ENCODE measurements at places on chromosomes 16 and 17. TPM values are rescaled to one million over a fixed set of nuclear protein-coding genes. Genes with fewer than 3 reads are reported as not detected.

DNA sequence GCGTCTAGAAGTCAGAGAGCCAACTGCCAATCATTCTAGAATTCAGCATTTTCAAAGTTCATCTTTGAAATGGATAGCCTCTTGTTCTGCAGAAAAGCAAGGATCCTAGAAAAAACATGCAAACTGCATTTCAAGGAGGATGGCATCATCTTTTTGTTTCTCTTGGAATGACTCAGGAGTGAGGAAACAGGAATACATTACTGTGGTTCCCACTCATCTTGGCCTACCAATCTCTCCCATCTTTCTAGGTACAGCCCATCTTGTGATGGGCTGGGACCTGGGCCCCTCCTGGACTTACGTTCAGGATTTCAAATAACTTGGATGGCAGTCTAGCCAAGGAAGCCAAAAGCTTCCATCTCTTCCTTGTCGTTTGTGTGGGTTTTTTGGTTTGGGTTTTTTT lies 363.4 kb downstream of the CDH13 start:
- H3K36me3 ChIP-seq = no peaks in the 10 kb centered on the region
- no peaks in the 10 kb centered on the region for H3K4me1 ChIP-seq
- no peak for DNase-seq
- H3K27ac ChIP-seq = no peak overlapping the region
- no peaks in the 10 kb centered on the region for H3K27me3 ChIP-seq
- no peak overlapping the region for H3K4me3 ChIP-seq

DNA sequence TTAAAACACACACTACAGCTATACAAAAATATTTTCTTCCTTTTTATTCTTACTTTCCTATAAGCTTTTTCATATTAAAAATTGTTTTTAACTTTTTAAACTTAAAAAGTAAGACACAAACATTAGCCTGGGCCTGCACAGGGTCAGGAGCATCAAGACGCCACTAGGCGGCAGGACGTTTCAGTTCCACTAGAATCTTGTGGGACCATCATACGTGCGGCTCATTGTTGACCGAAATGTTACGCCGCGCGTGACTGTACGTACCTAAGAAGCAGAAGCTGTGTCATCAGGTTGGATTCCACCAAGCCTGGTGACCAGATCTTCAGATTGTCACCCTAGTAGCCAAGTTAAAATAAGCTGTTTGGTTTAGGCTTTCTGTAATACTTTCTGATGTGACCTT lies 47.1 kb downstream of the USP10 start:
- peaks cover 40% of the 10 kb centered on the region for H3K4me1 ChIP-seq
- no peak for DNase-seq
- no peak overlapping the region for H3K4me3 ChIP-seq
- H3K27me3 ChIP-seq = no peaks in the 10 kb centered on the region
- no peaks in the 10 kb centered on the region for H3K36me3 ChIP-seq

DNA sequence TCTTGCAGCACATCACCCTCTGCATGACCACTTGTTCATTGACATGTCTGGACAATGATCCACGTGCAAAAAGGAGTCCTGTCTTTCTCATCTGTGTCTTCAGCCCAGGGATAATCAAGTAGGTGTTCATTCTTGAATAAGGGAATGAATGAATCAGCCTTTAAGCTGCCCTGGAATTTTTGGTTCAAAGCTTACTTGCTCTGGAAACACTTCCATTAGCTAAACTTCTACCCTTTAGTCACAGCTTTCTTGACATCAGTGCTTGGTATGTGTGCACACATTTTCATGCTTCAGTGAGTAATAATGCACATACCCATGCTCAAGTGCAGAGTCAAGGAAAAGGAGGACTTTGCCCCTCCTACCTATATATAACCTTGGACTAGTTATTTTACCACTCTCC lies 103.0 kb upstream of the CDH13 start:
- no peaks in the 10 kb centered on the region for H3K27me3 ChIP-seq
- H3K27ac ChIP-seq = no peak overlapping the region
- DNase-seq = no peak
- no peaks in the 10 kb centered on the region for H3K4me1 ChIP-seq
- H3K36me3 ChIP-seq = no peaks in the 10 kb centered on the region
- no peak overlapping the region for H3K4me3 ChIP-seq

GRCh38 chr16:81266680-81267095 lies 28.2 kb downstream of the BCO1 start:
- H3K4me1 ChIP-seq = peaks cover 39% of the 10 kb centered on the region
- DNase-seq = no peak
- peak overlapping the region; percentile 77 for H3K27ac ChIP-seq
- H3K4me3 ChIP-seq = no peak overlapping the region
- no peaks in the 10 kb centered on the region for H3K36me3 ChIP-seq

GRCh38 chr17:63881935-63882601 lies at the start of gene GH2:
TSS of gene GH2 (minus strand) at chr17:63881944. CDS start at chr17:63881801, 143 bp downstream.
- no peak within 1 kb of the TSS for H3K27ac ChIP-seq
- H3K4me1 ChIP-seq = no peaks in the 10 kb centered on the region
- H3K36me3 ChIP-seq = no peaks in the 10 kb centered on the region
- no peak within 1 kb of the TSS for H3K4me3 ChIP-seq

DNA sequence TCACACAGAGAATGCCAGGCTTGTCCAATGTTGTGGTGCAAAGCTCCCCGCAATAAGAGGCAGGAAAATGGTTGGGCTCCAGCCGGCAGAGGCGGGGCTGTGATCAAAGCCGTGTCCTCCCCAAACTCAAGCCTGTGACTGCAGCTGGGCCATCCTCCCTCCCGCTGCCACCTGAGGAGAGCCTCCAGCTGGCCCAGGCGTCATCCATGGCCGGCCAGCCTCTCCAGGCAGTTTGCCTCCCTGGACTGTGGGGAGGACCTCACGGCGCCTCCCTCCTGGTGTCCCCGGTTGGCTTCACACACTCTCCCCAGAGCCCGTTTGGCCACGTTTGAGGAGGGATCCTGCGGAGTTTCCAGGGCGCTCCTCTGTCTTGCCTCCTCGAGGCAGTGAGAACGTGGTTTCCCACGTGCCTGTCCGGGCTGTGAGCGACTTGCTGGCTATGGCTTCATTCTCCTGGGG lies 134.1 kb downstream of the IRF8 start:
- H3K27ac ChIP-seq = no peak overlapping the region
- H3K27me3 ChIP-seq = no peaks in the 10 kb centered on the region
- no peak overlapping the region for H3K4me3 ChIP-seq

- no peak overlapping the region for H3K27ac ChIP-seq
- H3K36me3 ChIP-seq = no peaks in the 10 kb centered on the region
- H3K4me1 ChIP-seq = peaks cover 4% of the 10 kb centered on the region
- H3K4me3 ChIP-seq = no peak overlapping the region
- no peaks in the 10 kb centered on the region for H3K27me3 ChIP-seq
These were observed 21.4 kb upstream of the ABCC3 start for GRCh38 chr17:50613007-50613992.

- DNase-seq = no peak
- H3K4me1 ChIP-seq = peaks cover 17% of the 10 kb centered on the region
- H3K36me3 ChIP-seq = no peaks in the 10 kb centered on the region
- H3K4me3 ChIP-seq = peak overlapping the region; percentile 54
- H3K27ac ChIP-seq = peak overlapping the region; percentile 99
- no peaks in the 10 kb centered on the region for H3K27me3 ChIP-seq
These were observed 823 bp downstream of the TNRC6C start for GRCh38 chr17:77959126-77959925.

DNA sequence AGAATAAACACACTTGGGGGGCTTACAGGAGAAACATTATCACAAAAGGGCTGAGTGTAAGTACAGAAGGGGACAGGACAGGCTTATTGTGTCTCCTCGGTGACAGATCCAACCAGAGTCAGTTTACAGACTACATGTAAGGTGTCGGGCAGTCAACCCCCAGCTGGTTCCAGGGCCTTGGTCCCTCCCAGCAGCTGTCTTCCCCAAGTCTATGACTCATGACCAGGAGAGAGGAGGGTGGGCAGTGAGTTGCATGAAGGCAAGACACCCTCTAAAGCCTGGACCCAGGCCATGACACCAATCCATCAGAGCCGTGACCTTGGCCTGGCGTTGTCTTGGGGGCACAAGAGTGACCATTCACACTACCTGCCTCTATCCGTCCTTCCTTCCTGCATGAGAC lies 276.2 kb upstream of the CCL2 start:
- H3K27me3 ChIP-seq = no peaks in the 10 kb centered on the region
- no peak overlapping the region for H3K4me3 ChIP-seq
- H3K36me3 ChIP-seq = no peaks in the 10 kb centered on the region
- no peak overlapping the region for H3K27ac ChIP-seq
- DNase-seq = no peak

GRCh38 chr16:66988197-66988788 lies at the start of gene CES4A:
TSS of gene CES4A (plus strand) at chr16:66988589. CDS start at chr16:66988773, 184 bp downstream.
- no peak within 1 kb of the TSS for H3K4me3 ChIP-seq
- H3K27ac ChIP-seq = no peak within 1 kb of the TSS

DNA sequence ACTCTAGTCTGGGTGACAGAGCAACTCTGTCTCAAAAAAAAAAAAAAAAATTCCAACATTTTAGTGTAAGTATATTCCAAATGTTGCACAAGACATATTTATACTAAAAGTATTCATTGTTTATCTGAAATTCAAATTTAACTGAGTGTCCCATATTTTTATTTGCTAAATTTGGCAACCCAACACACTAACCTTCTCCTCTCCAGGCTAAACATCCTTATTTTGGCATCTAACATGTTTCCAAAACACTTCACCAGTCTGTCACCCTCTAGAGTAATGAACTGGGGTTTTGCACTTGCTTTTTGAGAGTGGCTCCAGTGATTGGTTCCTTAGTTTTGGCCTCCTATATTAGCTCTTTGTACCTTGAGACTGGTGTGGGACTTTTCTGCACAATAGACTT lies 243.4 kb upstream of the SALL1 start:
- no peaks in the 10 kb centered on the region for H3K36me3 ChIP-seq
- no peak for DNase-seq
- no peak overlapping the region for H3K4me3 ChIP-seq
- H3K27me3 ChIP-seq = no peaks in the 10 kb centered on the region
- no peak overlapping the region for H3K27ac ChIP-seq
- H3K4me1 ChIP-seq = no peaks in the 10 kb centered on the region

DNA sequence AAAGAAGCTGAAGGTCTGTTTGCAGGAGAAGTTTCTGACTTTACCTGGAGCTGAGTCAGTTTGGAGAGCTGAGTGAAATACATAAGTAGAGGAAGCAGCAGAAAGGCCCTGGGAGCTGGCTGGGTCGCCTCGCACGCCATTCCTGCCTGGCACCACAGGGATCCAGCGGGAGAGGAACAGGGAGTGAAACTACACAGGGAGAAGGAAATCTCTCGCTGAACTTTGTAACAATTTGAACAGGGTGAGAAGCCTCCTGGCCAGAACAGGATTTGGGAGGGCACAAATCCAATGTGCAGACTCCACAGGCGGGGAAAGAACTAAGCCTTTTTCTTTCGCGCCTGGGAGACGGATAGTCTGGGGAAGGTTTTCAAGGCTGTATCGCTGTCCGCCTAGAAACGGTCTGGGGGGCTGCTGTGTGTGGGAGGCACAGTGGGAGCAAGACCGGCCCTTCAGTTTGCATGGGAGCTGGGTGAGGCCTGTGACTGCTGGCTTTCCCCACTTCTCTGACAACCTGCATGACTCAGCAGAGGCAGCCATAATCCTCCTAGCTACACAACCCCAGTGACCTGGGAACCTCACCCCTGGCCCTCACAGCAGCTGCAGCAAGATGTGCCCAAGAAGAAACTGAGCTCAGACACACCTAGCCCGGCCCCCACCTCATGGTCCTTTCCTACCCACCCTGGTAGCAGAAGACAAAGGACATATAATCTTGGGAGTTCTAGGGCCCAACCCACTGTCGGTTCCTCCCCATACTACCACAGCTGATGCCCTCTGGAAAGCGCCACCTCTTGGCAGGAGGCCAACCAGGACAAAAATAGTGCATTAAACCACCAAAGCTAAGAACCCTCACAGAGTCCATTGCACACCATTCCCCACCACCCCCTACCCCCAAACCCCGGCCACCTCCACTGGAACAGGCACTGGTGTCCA lies 778.6 kb downstream of the KCNJ2 start:
- DNase-seq = no peak
- H3K36me3 ChIP-seq = no peaks in the 10 kb centered on the region
- H3K27me3 ChIP-seq = no peaks in the 10 kb centered on the region
- no peaks in the 10 kb centered on the region for H3K4me1 ChIP-seq
- H3K27ac ChIP-seq = no peak overlapping the region

DNA sequence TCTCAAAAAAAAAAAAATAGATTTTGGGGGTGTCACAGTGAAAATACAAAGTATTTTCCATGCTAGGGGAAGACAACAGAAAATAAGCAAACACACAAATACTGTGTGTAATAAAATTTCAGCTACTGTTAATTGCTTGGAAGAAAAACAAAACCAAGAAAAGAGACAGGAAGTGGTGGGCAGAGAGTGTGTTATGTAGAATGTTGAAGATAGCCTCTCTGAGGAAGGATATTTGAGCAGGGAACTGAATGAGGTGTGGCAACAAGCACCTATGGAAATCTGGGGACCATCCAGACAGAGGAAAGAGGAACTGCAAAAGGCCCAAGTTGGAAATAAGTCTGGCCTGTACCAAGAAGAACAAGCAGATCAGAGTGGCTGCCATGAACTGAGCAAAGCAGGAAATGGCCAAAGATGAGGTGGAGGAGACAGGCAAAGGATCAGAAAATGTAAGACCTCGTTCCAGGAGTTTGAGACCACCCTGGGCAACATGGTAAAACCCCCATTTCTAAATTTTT lies 7.8 kb upstream of the USP31 start:
- H3K36me3 ChIP-seq = no peaks in the 10 kb centered on the region
- H3K27me3 ChIP-seq = no peaks in the 10 kb centered on the region
- peaks cover 5% of the 10 kb centered on the region for H3K4me1 ChIP-seq
- no peak overlapping the region for H3K27ac ChIP-seq
- no peak for DNase-seq

- peaks cover 23% of the 10 kb centered on the region for H3K36me3 ChIP-seq
- H3K4me3 ChIP-seq = no peak overlapping the region
- H3K27ac ChIP-seq = peak overlapping the region; percentile 99
- no peak for DNase-seq
- no peaks in the 10 kb centered on the region for H3K27me3 ChIP-seq
These were observed 1.5 kb upstream of the SPAG7 start for GRCh38 chr17:4969047-4969550.

GRCh38 chr16:84672276-84673202 lies 24.2 kb downstream of the KLHL36 start:
- H3K27me3 ChIP-seq = no peaks in the 10 kb centered on the region
- no peaks in the 10 kb centered on the region for H3K4me1 ChIP-seq
- H3K27ac ChIP-seq = no peak overlapping the region
- peaks cover 13% of the 10 kb centered on the region for H3K36me3 ChIP-seq

- no peaks in the 10 kb centered on the region for H3K4me1 ChIP-seq
- H3K27ac ChIP-seq = no peak overlapping the region
- H3K27me3 ChIP-seq = no peaks in the 10 kb centered on the region
- no peak for DNase-seq
- H3K4me3 ChIP-seq = no peak overlapping the region
These were observed 19.2 kb downstream of the PRPSAP2 start for GRCh38 chr17:18877104-18877645.

GPRC5C gene
- total RNA-seq = 6.3 TPM

NPW gene
- total RNA-seq = not detected

PRAC2 gene
- total RNA-seq = not detected

RPRML gene
- 1.3 TPM for total RNA-seq

TMEM238L gene
- 4.8 TPM for total RNA-seq

CACNG3 gene
- not detected for total RNA-seq

USP32 gene
- 34.7 TPM for total RNA-seq

AURKB gene
- total RNA-seq = 16.4 TPM

MYH3 gene
- total RNA-seq = 0.64 TPM

CTRB1 gene
- not detected for total RNA-seq

MYH13 gene
- not detected for total RNA-seq

NXPH3 gene
- 0.70 TPM for total RNA-seq

RAB40B gene
- 3.4 TPM for total RNA-seq

TBX2 gene
- total RNA-seq = 4.9 TPM

All from esophagus squamous epithelium (tissue), 5 donors.